Omental fat pad (tissue), 4 donors: ENCODE measurements at places on chromosomes 2 and 18. TPM values are rescaled to one million over a fixed set of nuclear protein-coding genes. Genes with fewer than 3 reads are reported as not detected.

DNA sequence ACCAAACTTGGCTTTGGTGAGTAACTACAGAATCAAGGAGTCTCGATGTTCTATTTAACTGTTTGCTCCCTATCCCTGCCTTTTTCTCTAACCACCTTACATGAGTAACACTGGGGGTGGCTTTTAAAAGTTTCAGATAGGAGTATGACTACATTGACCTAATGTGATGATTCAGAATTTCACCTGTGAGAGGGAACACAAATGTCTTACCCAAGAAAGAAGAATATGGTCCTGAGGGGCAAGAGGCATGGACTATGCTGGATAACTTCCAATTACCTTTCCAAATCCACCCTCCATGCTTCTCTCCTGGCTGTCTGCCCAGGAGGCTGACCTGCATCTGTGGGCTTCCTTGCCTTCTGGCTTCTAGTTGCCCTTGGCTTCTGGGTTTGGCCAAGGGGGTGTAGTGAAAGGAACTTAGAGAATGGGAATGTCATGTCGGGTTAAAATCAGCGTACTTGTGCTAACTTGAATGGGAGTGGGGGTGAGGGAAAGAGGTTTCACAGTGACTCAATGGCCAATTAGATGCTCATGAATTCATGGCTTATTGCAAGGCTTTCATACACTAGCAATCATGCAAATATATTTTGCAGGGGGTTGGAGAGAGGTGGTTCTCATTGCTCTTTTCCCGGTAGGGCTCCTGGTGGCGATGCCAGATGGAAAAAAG lies 5.3 kb upstream of the IL36G start:
- no peak for DNase-seq

DNA sequence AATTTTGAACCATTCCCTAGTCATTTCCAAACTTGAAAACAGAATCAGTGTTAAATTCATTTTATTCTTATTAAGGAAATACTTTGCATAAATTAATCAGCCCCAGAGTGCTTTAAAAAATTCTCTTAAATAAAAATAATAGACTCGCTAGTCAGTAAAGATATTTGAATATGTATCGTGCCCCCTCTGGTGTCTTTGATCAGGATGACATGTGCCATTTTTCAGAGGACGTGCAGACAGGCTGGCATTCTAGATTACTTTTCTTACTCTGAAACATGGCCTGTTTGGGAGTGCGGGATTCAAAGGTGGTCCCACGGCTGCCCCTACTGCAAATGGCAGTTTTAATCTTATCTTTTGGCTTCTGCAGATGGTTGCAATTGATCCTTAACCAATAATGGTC lies 5.5 kb upstream of the MROH2A start:
- no peak for DNase-seq

GLI2 gene
- 2.4 TPM for total RNA-seq

- no peak for DNase-seq
Measured at GRCh38 chr2:162403884-162404283, 60.0 kb downstream of the GCA start.

- no peak for DNase-seq
Measured at GRCh38 chr2:213932-214693, 49.7 kb downstream of the SH3YL1 start.
